Osteocyte (in vitro differentiated cells): ENCODE measurements at places on chromosomes 1 and 21. TPM values are rescaled to one million over a fixed set of nuclear protein-coding genes. Genes with fewer than 3 reads are reported as not detected.

DNA sequence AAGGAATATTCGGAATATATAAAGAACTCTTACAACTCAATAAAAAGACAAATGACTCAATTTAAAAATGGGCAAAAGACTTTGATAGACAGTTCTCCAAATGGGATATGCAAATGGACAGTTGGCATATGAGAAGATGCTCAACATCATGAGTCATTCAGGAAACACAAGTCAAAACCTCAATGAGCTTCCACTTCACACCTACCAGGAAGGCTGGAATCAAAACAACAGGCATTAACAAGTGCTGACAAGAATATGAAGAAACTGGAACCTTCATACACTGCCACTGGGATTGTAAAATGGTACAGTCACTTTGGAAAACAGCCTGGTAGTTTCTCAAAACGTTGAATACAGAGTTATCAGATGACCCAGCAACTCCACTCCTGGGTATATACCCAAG, 17.2 kb downstream of the PGBD5 start:
- no peak overlapping the region for H3K27ac ChIP-seq
- H3K4me1 ChIP-seq = no peaks in the 10 kb centered on the region
- no peak for DNase-seq
- no peaks in the 10 kb centered on the region for H3K36me3 ChIP-seq

DNA sequence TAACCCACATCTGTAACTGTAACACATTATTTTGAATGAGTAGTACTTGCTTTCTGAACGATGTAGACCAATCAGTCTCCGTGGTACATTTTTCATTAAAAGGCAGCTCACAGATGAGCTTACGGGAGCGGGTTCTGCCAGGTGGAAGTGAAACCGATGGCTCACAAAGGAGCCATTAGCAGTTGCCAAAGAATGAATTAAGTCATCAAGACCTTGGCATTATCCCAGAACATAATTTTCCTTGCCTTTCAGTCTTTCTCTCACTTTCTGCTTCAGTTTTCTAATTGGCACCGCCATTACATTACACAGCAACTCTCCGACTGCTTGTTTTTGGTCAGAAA, 33.5 kb upstream of the UTS2 start:
- peaks cover 25% of the 10 kb centered on the region for H3K27me3 ChIP-seq
- no peaks in the 10 kb centered on the region for H3K36me3 ChIP-seq
- no peak overlapping the region for H3K4me3 ChIP-seq
- no peak for DNase-seq
- H3K27ac ChIP-seq = no peak overlapping the region

DNA sequence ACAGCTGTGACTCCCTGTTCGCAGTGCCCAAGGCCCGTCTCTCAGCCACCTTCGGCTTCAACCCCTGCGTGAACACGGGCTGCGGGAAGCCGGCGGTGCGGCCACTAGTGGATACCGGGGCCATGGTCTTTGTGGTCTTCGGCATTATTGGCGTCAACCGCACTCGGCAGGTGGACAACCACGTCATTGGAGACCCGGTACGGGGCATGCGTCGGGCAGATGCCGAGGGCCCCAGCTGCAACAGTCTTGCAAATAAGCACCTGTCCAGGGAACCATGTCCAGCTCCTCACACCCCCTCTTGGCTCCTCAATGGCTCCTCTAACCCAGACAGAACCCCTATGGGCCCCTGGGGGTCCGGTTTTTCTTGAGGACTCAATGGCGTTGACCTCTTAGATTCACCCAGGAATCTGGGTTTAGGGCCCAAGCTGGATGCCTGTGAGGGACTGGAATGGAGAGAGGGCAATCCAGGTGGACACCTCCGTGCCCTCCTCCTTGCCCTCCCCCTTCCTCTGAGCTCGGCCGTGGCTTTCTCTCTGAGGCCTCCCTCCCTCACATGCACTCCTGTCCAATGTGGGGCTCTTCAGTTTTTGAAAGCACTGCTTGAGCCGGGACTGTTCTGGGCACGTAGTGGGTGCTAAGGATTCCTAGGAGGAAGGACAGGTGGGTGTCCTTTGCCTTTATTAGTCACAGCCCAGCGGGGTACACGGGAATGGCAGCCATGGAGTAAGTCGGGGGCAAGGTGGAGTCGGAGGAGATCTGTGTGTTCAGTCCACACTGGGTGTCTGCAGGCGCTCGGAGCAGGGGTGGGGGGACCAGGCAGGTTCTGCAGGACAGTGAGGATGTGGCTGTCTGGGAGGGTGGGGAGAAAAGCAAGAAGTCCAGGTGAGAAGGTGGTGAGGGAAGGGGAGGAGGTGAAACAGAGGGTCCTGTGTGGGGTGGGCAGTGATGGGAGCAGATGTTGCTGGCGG, 51.1 kb downstream of the DISP3 start:
- no peak overlapping the region for H3K27ac ChIP-seq
- H3K4me3 ChIP-seq = no peak overlapping the region
- no peaks in the 10 kb centered on the region for H3K36me3 ChIP-seq
- no peak for DNase-seq
- no peaks in the 10 kb centered on the region for H3K27me3 ChIP-seq

The AGBL4 gene
- total RNA-seq = not detected in 2 replicates

The CORT gene
- 0.40 and 0.68 TPM in 2 replicates for total RNA-seq
